ENCODE measurements at places on chromosomes 2 and 18. TPM values are rescaled to one million over a fixed set of nuclear protein-coding genes. Genes with fewer than 3 reads are reported as not detected.

DNA sequence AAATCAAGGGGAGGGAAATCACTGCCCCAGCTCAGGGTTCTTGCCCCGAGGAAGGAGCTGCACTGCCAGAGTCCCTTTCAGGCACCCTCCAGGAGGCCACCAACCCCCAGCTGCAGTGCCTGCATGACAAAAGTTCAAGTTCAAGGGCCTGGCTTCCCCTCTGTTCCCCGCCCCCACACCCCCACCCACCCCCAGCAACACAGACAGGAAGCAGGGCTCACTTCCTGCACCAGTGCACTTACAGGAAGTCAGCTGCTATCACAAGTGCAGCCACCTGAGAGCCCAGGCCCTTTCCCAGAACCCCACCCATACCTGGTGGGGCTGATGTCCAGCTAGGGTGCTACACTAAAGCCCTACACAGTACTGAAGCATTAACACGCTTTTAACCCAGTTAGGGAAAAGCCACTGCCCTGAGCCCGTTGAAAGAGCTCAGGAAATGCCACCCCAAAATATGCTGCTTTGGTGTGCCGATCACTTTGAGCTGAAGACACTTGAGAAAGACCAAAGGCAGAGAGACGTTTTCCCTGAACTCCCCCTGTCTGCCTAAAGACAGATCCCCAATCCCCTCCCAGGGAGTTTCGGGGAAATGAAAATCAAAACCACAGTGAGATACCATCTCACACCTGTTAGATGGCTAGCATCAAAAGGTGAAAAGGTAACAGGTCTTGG, 109.9 kb upstream of the CAB39 start:
- DNase-seq, result no peak
- no peaks in the 10 kb centered on the region for H3K4me1 ChIP-seq
- no peaks in the 10 kb centered on the region for H3K27me3 ChIP-seq
- H3K4me3 ChIP-seq, result no peak overlapping the region
- no peaks in the 10 kb centered on the region for H3K36me3 ChIP-seq
- H3K27ac ChIP-seq, result no peak overlapping the region

Gene TMEM17
- total RNA-seq, result 2.6 TPM

DNA sequence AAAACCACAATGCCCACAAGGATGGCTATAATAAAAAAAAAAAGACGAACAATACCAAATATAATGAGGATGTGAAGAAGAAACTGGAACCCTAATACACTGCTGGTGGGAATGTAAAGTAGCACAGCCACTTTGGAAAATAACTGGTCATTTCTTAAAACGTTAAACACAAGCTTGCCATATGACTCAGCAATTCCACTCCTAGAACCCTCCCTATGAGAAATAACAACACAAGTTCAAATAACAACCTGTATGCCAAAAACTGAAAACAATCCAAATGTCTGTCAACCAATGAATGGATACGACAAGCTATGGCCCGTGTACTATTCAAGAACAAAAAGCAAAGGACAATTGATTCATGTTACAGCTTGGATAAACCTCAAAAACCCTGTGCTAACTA, 7.0 kb upstream of the ALPK2 start:
- DNase-seq, result no peak
- no peaks in the 10 kb centered on the region for H3K36me3 ChIP-seq
- no peaks in the 10 kb centered on the region for H3K27me3 ChIP-seq
- no peak overlapping the region for H3K27ac ChIP-seq
- no peak overlapping the region for H3K4me3 ChIP-seq

DNA sequence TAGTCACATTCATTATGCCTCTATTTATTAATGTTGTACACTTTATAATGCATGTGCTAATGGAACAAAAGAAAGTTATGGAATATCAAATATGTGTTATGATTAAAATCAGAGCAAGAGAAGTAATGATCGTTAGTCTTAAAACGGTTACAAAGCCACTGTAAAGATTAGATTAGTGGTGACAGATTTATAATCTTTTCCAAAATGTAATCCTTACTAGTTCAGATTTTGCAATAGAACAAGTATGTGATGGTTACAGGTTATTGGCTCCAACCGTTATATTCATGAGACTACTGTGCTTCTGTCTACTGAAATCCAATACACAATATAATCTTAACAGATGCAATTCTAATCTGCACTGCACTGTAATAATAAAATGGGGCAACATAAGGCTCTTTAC, 180.6 kb downstream of the ZNF521 start:
- H3K27ac ChIP-seq, result no peak overlapping the region
- H3K4me3 ChIP-seq, result no peak overlapping the region
- H3K36me3 ChIP-seq, result no peaks in the 10 kb centered on the region
- no peaks in the 10 kb centered on the region for H3K27me3 ChIP-seq

- no peaks in the 10 kb centered on the region for H3K27me3 ChIP-seq
- no peaks in the 10 kb centered on the region for H3K36me3 ChIP-seq
- H3K27ac ChIP-seq, result no peak overlapping the region
- no peak overlapping the region for H3K4me3 ChIP-seq
- no peaks in the 10 kb centered on the region for H3K4me1 ChIP-seq
Observed at GRCh38 chr2:181628590-181629585, 28.0 kb downstream of the CERKL start.

DNA sequence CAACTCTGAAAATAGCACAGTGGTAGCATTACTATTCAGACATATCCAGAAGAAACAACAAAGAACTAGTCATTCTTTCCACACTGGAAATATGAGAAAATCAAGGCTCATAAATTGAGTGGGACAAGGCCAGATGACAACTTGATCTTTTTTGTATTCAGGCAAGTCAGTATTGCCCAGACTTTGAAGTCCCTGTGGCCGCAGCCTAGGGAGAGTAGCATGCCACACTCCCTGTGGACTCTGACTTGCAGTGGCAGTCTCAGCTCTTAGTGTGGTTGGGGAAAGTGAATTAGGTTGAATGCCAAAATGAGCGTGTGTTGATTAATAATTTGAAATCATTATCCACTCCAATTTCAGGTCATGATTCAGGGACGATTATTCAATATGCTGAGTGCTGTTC, 53.8 kb upstream of the TMEM177 start:
- H3K36me3 ChIP-seq, result no peaks in the 10 kb centered on the region
- H3K27me3 ChIP-seq, result no peaks in the 10 kb centered on the region
- no peak overlapping the region for H3K4me3 ChIP-seq
- DNase-seq, result no peak
- no peaks in the 10 kb centered on the region for H3K4me1 ChIP-seq

DNA sequence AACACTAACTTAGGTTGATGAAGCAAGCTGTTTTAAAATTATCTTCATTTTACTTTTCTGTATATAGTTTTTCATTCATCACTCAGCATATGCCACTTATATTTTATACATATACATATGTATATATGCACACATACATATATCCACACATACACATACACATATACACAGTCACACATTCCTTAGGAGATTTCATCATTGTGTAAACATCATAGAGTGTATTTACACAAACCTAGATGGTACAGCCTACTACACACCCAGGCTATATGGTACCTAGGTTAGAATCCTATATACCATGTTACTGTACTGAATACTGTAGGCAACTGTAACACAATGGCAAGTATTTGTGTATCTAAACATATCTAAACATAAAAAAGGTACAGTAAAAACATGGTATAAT, 295.5 kb upstream of the LYPD1 start:
- DNase-seq, result no peak
- H3K27me3 ChIP-seq, result no peaks in the 10 kb centered on the region
- H3K4me1 ChIP-seq, result no peaks in the 10 kb centered on the region
- H3K4me3 ChIP-seq, result no peak overlapping the region
- H3K27ac ChIP-seq, result no peak overlapping the region
- no peaks in the 10 kb centered on the region for H3K36me3 ChIP-seq

Gene GPBAR1
- total RNA-seq, result 0.29 TPM

Gene ZBTB7C
- 0.39 TPM for total RNA-seq

DNA sequence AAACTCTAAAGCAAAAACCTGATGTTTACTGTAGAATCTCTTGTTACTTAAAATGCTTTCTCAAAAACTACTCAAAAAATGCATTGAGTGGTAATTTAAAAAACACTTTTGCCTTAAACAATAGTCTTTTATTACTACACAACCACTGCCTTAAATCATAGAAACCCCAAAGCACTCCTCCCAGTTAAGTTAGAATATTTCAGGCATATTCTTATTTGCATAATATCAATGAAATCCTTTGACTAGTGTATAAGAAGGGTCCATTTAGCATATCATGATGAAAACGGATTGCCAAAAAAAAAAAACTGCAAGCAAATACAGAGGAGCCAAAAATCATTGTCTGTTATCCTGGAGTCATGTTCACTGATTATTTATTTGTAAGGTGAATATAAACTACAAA, 119.2 kb downstream of the PTPRM start:
- H3K27me3 ChIP-seq, result no peaks in the 10 kb centered on the region
- no peak overlapping the region for H3K4me3 ChIP-seq
- no peak for DNase-seq
- H3K27ac ChIP-seq, result no peak overlapping the region
- H3K36me3 ChIP-seq, result no peaks in the 10 kb centered on the region
- H3K4me1 ChIP-seq, result peaks cover 15% of the 10 kb centered on the region

- no peaks in the 10 kb centered on the region for H3K4me1 ChIP-seq
- H3K27ac ChIP-seq, result no peak overlapping the region
- H3K36me3 ChIP-seq, result no peaks in the 10 kb centered on the region
- no peaks in the 10 kb centered on the region for H3K27me3 ChIP-seq
- no peak overlapping the region for H3K4me3 ChIP-seq
- no peak for DNase-seq
Observed at GRCh38 chr2:527581-527980, 149.6 kb downstream of the TMEM18 start.

DNA sequence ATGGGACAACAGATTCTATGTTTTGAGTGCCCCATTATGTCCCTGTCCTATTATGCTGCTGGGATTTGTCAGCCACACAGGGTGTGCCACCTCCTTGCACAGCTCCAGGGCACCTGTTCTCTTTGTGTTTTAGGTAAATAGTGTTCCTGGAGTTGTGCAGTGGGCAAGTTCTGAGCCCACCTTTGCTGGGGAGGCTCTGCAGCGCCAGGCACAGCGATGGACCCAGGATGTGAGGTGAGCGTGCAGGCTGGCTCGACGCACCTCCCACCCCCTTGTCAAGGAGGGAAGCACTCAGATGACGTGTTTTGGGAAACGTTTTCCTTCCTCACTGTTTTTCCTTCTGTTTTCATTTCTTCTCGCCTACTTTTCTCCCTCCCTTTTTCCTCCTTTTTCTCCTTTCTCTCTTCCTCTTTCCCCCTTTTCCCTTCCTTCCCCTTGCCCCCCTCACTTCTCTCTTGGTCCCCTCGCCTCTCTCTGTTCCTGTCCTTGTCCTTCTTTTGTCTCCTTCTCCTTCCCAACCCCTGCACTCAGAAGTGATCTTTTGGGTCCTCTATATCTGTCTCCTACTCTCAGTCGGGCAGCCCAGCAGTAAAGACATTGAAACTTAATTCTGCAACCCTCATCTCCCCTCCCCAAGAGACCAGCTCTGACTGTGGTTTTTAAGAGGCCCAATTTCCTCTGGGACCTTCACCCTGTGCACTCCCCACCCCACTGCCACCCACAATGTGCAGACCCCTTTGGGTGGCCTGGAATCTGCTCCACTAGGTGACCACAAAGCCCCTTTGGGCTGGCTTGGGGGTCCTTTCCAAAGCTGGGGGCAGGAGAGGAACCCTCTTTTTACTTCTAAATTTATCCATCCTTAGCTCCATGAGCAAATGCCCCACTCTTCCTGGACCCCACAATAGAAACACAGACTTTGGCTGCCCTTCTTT, 104.0 kb downstream of the MCFD2 start:
- H3K4me1 ChIP-seq, result peaks cover 13% of the 10 kb centered on the region
- H3K4me3 ChIP-seq, result no peak overlapping the region
- H3K27me3 ChIP-seq, result no peaks in the 10 kb centered on the region
- DNase-seq, result no peak
- no peak overlapping the region for H3K27ac ChIP-seq

Gene CHRNG
- not detected for total RNA-seq

Gene QPCT
- 4.7 TPM for total RNA-seq

GRCh38 chr18:50586710-50587109, 26.8 kb downstream of the MAPK4 start:
- no peaks in the 10 kb centered on the region for H3K36me3 ChIP-seq
- no peak for DNase-seq
- H3K4me3 ChIP-seq, result no peak overlapping the region
- H3K4me1 ChIP-seq, result no peaks in the 10 kb centered on the region
- H3K27ac ChIP-seq, result no peak overlapping the region
- no peaks in the 10 kb centered on the region for H3K27me3 ChIP-seq

GRCh38 chr18:3823073-3823472, 373.1 kb downstream of the TGIF1 start:
- no peaks in the 10 kb centered on the region for H3K36me3 ChIP-seq
- H3K27ac ChIP-seq, result no peak overlapping the region
- H3K4me1 ChIP-seq, result no peaks in the 10 kb centered on the region
- H3K4me3 ChIP-seq, result no peak overlapping the region
- no peak for DNase-seq

Gene CCL20
- total RNA-seq, result 3.5 TPM

DNA sequence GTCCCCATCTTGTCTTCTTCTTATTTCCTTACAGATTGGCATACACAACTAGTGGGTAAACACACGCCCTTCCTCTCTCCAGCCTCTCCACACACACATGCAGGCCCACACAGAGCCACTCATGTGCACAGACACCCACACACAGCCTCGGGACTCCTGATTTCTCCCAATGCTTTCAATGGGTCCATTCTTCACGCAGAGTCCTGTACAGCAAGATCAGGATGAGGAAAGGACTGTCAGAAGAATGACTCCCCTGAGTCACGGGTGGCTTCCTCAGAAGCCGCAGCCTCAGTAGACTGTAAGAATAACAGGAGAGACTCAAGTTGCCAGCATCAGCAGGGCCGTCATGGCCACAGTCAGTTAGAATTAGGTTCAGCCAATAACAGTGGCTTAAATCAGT, 109.1 kb upstream of the GLI2 start:
- no peak overlapping the region for H3K4me3 ChIP-seq
- H3K27ac ChIP-seq, result no peak overlapping the region
- H3K27me3 ChIP-seq, result no peaks in the 10 kb centered on the region
- DNase-seq, result no peak

DNA sequence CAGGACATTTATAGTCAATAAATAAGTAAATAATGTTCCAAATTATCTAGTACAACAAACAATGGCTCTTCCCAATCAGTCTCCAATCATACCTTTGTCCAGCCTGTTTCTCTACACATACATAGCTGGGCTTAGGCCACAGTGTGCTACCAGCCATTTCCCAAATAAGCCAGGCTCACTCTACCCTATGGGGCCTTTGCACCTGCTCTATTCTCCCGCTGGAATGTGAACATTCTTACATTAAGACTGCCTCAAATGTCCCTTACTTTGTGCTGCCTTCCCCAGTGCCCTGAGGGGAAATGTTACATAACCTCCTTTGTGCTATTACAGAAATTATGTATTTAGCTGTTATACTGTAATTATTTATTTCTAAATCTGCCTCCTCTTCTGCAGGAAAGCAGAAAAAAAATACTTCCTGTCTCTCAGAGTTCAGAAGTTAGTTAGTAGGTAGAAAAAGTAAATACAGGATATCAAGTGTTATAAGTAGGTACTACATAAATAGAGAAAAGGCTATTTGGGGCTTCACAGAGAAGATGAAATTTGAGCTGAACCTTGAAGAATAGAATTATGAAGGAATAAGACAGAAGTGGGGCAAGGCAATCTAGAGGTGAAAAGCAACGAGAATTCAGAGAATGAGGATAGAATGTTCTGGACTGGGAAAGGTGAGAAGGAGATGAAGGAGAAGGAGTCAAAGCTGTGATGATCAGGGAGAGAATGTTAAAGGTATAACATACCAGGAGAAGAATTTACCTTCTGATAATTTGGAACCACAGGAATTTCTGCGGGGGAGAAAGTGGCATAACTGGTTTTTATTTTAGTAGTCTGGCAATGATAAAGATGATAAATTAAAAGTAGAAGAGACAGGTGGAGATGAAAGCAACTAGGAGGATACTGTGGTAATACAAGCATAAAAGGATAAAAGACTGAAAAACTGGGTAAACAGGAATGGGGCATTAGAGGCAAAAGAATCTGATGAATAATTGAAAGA, 37.0 kb downstream of the ROCK1 start:
- no peaks in the 10 kb centered on the region for H3K27me3 ChIP-seq

Gene RPRM
- total RNA-seq, result not detected

Data from Caco-2 (cell line).